ENCODE measurements at places on chromosomes 3 and 15.

DNA sequence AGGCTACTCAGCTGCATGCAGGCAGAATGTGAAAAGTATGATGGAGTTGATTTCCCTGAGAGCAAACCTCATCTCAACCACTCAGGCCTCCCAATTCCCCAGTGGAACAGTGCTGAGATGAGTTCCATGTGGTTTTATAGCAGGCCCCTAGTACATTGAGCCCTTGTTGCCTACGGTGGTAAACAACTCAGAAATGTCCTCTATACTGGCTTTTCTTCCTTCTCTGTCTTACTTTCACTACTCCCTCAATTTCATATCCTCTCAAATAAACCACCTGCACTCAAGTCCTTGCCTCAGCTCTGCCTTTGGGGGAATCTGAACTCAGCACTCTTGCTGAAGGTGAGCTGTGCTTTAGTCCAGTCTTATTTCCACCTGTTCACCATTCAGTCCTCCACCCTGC lies 399.9 kb downstream of the PDCD6IP start:
- no peak overlapping the region for H3K27ac ChIP-seq
- H3K36me3 ChIP-seq: no peaks in the 10 kb centered on the region
- H3K27me3 ChIP-seq: no peaks in the 10 kb centered on the region
- no peak overlapping the region for H3K4me3 ChIP-seq

DNA sequence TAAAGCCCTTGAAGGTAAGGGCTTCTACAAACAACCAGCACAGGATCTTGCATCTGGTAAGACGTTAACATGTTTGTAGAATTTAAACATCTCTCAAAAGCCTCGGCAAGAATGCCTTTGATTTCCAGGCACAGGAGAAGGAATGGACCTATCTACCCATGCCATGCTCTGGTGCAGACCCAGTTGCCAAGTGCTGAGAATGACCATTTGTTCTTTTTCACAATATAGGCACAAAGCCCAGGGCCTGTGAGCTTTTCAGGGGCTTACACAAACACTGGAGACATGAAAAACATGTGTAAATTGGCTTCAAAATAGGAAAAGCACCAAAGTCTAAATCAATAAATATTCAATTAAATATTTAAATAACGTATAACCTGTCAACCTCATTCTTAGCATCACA lies 266.9 kb upstream of the TTC14 start:
- H3K4me3 ChIP-seq: no peak overlapping the region
- no peak overlapping the region for H3K27ac ChIP-seq
- H3K36me3 ChIP-seq: no peaks in the 10 kb centered on the region
- H3K27me3 ChIP-seq: no peaks in the 10 kb centered on the region
- H3K4me1 ChIP-seq: no peaks in the 10 kb centered on the region
- DNase-seq: no peak

DNA sequence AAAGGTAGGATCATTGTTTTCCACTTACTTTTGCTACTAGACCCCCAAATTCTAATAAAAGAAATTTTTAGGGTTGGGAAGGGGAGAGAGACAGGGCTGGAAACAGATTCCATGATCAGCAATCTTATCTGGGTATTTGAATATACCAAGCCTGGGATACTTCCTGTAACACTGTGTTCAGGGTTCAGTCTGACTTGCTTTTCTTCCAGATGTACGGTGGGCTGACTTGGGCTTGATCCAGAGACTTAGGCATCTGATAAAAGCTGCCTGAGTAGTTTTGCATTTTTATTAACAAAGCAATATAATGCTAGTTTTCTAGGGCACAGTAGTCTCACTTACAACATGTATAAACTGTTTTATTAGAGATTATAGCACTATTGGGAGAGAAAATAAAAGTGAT lies 49.2 kb downstream of the KCNMB2 start:
- H3K4me3 ChIP-seq: no peak overlapping the region
- no peaks in the 10 kb centered on the region for H3K36me3 ChIP-seq
- no peaks in the 10 kb centered on the region for H3K27me3 ChIP-seq
- H3K27ac ChIP-seq: no peak overlapping the region
- DNase-seq: no peak

GRCh38 chr3:148931574-148931973 lies 59.8 kb upstream of the GYG1 start:
- H3K4me1 ChIP-seq: no peaks in the 10 kb centered on the region
- H3K27me3 ChIP-seq: no peaks in the 10 kb centered on the region
- no peaks in the 10 kb centered on the region for H3K36me3 ChIP-seq
- DNase-seq: no peak
- H3K27ac ChIP-seq: no peak overlapping the region

- H3K4me1 ChIP-seq: no peaks in the 10 kb centered on the region
- no peak overlapping the region for H3K27ac ChIP-seq
- no peaks in the 10 kb centered on the region for H3K27me3 ChIP-seq
- H3K36me3 ChIP-seq: peaks cover 6% of the 10 kb centered on the region
- DNase-seq: no peak
- H3K4me3 ChIP-seq: no peak overlapping the region
Measured at GRCh38 chr3:130991126-130991525, 35.5 kb downstream of the ASTE1 start.

- no peaks in the 10 kb centered on the region for H3K36me3 ChIP-seq
- H3K27me3 ChIP-seq: no peaks in the 10 kb centered on the region
- DNase-seq: no peak
Measured at GRCh38 chr3:136193278-136194054, 2.7 kb downstream of the MSL2 start.

- H3K4me3 ChIP-seq: peak overlapping the region; percentile 73
- no peaks in the 10 kb centered on the region for H3K4me1 ChIP-seq
- no peak overlapping the region for H3K27ac ChIP-seq
- peaks cover 53% of the 10 kb centered on the region for H3K27me3 ChIP-seq
Measured at GRCh38 chr3:24493746-24494617, 668 bp downstream of the THRB start.

DNA sequence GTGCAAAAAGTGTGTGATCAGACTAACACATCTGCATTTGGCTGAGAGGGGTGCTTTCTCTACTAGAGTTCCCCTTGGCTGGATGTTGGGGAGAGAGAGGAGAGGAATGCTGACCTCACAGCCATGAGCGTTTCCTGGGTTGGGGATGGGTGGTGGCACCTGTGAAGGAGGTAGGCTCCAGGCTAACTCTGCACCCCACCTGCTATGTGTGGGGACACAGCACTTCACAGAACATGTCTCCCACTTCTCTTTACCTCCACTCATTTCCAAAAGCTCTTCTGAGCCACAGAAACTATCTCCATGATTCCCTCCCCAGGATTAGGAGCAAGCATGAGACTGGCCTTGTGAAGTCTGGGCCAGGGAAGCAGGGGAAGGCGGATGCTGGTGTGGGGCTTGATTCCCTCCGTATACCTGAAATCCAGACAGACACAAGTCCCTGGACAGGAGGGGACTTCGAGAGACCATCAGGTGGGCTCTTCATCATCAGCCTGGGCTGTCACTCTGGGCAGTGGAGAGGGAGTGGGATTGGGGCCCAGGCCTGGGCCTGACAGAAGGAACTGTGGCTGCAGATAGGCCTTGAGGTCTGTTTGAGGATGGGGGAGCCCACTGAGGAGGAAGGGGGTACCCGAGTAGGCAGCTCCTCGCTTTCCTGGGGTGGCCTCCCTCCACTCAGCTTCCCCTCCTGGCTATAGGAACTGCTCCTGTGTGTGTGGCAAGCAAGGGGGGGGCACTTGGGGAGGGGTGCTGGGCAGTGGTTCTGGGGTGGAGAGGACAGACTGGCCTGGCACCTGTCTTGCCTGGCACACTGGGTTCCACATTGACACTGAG lies 40.7 kb downstream of the FEM1B start:
- no peaks in the 10 kb centered on the region for H3K27me3 ChIP-seq
- no peak overlapping the region for H3K4me3 ChIP-seq
- no peaks in the 10 kb centered on the region for H3K36me3 ChIP-seq

GRCh38 chr3:33047842-33048834 lies 48.8 kb downstream of the GLB1 start:
- H3K27ac ChIP-seq: no peak overlapping the region
- H3K4me1 ChIP-seq: no peaks in the 10 kb centered on the region
- H3K36me3 ChIP-seq: no peaks in the 10 kb centered on the region
- H3K27me3 ChIP-seq: no peaks in the 10 kb centered on the region
- no peak for DNase-seq

GRCh38 chr15:96088650-96089049 lies 241.8 kb upstream of the NR2F2 start:
- no peaks in the 10 kb centered on the region for H3K36me3 ChIP-seq
- peaks cover 57% of the 10 kb centered on the region for H3K4me1 ChIP-seq
- DNase-seq: peak; percentile 93
- H3K4me3 ChIP-seq: peak overlapping the region; percentile 10
- no peaks in the 10 kb centered on the region for H3K27me3 ChIP-seq

GRCh38 chr3:111725706-111726105 lies 130.6 kb upstream of the ZBED2 start:
- H3K27me3 ChIP-seq: no peaks in the 10 kb centered on the region

GRCh38 chr3:116300226-116300625 lies 145.1 kb downstream of the LSAMP start:
- peak; percentile 12 for DNase-seq
- H3K27me3 ChIP-seq: no peaks in the 10 kb centered on the region
- H3K4me1 ChIP-seq: peaks cover 16% of the 10 kb centered on the region
- no peaks in the 10 kb centered on the region for H3K36me3 ChIP-seq
- H3K27ac ChIP-seq: no peak overlapping the region

- H3K27me3 ChIP-seq: no peaks in the 10 kb centered on the region
- no peaks in the 10 kb centered on the region for H3K36me3 ChIP-seq
Measured at GRCh38 chr15:59349680-59350420, 22.8 kb downstream of the MYO1E start.

DNA sequence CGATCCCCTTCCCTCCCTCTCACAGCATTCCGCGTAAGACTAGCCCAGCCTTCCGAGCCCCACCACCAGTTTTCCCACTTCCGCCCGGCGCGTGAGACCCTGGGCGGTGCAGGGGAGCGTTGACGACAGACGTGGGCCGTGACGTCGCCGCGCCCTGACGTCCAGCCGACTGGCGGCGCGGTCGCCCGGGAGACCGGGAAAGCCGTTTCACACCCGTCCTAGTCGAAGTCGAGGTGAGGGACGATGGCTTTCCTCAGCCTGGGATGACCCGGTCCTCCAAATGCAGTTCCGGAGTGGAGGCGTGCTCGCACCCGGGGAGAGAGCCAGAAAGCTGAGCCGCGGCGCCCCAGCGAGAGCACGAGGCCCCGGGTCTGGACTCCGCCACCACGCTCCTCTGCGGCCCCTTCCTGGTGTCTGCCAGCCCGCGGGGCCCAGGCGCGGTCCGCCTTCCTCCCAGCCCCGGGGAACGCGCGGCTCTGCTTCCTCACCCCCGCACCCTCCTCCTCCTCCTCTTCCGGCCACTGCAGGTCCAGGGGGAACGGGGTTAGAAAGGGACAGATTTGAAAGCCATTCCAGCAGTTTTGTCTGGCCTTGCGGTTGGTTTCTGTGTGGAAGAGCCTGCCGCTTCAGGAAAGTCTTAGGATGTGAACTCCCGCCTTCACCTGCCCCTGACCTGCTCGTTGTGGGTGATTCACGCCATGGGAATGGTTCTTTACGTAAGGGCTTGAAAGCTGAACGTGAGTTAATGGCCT lies at the start of gene LEKR1:
Gene LEKR1 (plus strand): TSS at position 210 of the 752 bp plus-strand sequence. CDS start 2,977 bp downstream, outside the sequence.
- H3K36me3 ChIP-seq: no peaks in the 10 kb centered on the region
- H3K4me3 ChIP-seq: peak within 1 kb of the TSS; percentile 51
- H3K27ac ChIP-seq: no peak within 1 kb of the TSS
- DNase-seq: peak; percentile 83
- H3K27me3 ChIP-seq: peaks cover 21% of the 10 kb centered on the region
